Stimulated activated CD4-positive, alpha-beta T cell treated with anti-CD3 and anti-CD28 coated beads, Interleukin-1b, Interleukin-23, amount 100 ng/mL, for 4 hours (primary cell): ENCODE measurements at places on chromosomes 5 and 9.

DNA sequence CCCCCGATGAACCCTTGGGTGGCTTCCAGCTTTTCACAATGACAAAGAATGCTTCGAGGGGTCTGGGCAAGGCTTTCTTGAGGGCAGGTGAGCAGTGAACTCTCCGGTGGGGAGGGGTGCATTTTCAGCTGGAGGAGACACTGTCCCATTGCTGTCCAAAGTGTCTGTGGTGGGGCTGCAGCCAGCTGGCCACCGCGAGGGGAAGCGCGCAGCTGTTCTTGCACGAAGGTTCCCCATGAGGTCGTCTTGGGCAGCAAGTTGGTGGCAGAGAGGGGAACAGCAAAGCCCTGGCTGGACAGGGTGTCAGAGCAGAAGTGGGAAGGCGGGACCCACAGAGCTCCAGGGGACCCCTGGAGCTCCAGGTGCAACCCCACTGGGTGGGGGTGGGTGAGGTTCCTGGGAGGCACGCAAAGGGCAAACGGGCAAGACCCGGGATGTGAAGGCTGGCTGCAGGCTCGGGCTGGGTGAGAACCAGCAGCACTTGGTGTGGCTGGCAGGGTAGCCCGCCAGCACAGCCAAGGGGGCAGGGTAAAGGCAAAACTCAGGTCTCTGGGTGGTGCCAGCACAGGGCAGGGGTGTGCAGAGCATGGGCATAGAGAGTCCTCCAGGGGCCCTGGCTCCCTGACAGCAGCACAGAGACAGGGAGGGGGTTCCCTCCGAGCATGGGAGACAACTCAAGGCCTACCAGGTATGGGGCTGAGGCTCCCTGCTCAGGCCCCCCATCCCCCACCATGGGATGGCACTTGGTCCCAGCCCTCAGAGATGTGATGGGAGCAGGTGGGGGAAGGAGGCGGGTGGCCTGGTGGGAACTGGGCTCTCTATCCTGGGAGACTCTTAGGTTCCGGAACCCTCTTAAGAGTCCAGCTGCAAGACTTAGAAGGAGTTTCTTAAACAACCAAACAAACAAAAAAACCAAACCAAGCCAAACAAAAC, 26.6 kb downstream of the TSPAN17 start:
- no peak for DNase-seq

- no peak for DNase-seq
Observed at GRCh38 chr9:134896834-134897583, 16.4 kb downstream of the FCN2 start.

GRCh38 chr5:111252799-111253545, 28.8 kb downstream of the CAMK4 start:
- no peak for DNase-seq

DNA sequence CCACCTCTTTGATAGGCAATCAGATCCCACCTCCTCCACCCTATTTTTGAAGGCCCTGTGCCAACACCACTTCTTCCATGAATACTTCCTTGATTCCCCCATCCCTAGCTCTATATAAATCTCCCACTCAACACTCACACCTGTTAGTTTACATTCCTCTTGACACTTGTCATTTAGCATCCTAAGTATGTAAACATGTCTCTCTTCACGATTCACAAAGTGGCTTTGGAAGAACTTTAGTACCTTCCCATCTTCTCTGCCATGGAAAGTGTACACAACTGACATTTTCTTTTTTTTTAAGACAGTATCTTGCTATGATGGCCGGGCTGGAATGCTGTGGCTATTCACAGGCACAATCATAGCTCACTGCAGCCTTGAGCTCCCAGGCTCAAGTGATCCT, 1.5 kb upstream of the FXN start:
- DNase-seq = no peak

DNA sequence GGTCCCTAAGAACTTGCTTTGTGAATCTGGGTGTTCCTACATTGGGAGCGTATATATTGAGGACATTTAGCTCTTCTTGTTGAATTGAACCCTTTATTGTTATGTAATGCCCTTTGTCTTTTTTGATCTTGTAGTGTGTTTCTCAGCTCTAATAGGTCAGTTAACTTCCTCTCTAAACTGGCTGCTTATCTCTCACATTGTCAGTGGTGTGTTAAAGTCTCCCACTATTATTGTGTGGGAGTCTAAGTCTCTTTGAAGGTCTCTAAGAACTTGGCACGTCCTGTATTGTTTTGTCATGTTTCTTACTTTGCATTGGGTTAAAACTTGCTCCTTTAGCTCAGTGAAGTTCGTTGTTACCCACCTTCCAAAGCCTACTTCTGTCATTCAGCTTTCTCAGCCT, 36.2 kb downstream of the RIC1 start:
- DNase-seq = no peak

DNA sequence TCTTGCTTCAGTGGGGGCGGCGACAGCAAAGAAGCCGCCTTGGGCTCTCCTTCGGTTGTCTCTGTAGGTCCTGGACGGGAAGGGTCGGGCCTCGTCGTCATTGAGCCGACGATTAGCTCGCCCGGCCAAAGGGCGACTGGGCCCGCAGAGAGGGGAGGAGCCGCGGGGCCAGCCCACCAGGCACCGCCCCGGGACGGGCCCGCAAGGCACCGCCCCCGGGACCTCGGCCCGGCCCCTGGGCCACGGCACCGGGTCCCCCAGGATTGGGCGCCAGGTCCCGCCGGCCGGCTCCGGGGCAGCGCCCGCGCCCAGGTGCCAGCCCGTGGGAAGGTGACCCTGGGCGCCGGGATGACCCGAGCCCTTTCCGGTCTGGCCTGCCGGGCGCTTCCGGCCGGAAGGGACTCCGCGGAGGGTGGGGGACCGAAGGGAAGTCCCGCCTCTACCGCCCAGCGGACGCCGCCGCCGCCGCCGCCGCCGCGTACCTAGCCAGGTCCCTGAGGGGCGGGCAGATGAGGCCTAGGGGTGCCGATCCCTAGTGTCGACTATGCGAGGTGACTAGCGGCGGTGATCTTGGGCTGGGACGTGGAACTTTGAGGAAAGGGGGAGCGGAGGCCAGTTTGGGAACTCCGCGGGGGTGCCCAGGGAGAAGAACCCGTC, at the start of the genes GBA2 and RGP1:
TSS of gene GBA2 (minus strand) at position 371 of the 657 bp plus-strand sequence. CDS start 524 bp downstream, outside the sequence.
TSS of gene RGP1 (plus strand) at position 430 of the 657 bp plus-strand sequence. CDS start 469 bp downstream, outside the sequence.
- DNase-seq = no peak

DNA sequence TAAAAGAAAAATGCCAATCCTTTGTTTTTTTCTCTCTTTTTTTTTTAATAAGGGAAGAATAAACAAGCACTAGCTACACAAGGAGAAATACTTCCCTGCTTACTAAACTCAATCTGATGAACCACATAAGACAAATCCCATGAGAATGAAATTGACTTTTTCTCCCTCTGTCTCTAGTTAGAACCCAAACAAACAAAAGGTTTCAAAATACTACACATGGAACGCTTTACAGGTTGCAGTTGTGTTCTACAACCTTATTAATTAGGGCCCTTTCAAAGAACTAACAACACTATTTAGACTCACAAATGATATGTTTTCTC, 124.5 kb downstream of the PDE4D start:
- DNase-seq = no peak

- DNase-seq = no peak
Observed at GRCh38 chr5:134634227-134634626, 1.6 kb upstream of the SAR1B start.

DNA sequence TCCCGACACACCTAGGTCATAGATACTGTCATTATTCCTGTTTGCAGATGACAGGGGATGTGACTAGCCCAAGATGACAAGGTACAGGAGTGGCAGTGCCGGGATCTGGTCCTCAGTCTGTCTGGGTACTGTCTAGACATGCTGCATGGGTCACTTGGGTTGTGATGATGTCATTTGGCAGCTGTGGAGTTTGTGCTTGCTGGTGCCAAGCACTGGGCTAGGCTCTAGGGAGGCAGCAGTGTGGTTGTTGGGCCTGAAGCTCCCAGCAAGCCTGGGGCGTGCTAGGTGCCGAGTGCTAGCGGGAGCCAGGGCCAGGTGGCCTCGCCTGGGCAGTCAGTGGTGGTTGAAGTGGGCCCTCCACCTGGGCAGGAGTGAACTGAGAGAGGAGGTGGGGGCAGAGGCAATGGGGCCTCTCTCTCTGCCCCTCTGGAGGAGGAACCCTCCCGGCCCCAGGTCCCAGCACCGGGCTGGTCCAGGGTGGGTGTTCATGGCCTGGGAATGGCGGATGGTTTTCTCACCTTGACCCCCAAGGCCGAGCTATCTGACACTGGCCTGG, 8.8 kb upstream of the ASB6 start:
- no peak for DNase-seq

DNA sequence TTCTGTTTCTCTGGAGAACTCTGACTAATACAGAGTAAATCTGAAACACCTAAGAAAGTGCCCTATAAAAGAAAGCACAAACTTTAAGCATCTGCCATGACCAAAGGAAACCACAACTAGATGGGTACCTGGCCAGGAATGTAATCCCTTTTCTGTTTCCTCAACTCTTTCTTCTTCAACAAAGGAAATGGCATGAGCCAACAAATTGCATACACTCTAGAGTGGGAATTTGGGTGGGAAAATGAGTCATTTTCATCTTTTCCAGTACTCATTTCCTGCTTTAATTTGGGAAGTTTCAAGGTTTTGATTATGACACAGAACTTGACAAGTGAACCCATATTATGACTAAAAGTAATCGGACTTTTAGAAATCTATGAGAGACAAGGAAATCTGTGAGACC, 349.2 kb upstream of the RORB start:
- DNase-seq = no peak

- DNase-seq = no peak
Observed at GRCh38 chr5:131221888-131222287, 42.0 kb upstream of the CDC42SE2 start.

GRCh38 chr5:76406673-76407072, 3.6 kb downstream of the IQGAP2 start:
- no peak for DNase-seq

GRCh38 chr5:59893429-59894227, at the start of gene PDE4D:
PDE4D (minus strand) TSS chr5:59893726.
- DNase-seq = no peak

DNA sequence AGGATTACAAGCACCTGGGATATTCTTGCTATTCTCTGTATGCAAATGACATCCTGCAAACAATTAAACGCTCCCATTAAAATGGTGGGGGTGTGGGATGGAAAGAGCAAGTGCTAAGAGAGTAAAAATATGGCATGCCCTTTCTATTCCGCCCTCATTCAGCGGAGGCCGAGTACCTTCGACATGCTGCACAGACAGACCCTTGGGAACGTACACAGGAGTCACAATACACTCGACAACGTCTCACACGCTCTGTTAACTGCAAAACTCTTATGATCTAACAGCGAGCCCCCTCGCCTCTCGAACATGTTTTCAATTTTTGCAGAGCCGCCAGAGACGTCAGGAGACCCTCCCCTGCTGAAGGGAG, 322.2 kb downstream of the CEMIP2 start:
- no peak for DNase-seq

DNA sequence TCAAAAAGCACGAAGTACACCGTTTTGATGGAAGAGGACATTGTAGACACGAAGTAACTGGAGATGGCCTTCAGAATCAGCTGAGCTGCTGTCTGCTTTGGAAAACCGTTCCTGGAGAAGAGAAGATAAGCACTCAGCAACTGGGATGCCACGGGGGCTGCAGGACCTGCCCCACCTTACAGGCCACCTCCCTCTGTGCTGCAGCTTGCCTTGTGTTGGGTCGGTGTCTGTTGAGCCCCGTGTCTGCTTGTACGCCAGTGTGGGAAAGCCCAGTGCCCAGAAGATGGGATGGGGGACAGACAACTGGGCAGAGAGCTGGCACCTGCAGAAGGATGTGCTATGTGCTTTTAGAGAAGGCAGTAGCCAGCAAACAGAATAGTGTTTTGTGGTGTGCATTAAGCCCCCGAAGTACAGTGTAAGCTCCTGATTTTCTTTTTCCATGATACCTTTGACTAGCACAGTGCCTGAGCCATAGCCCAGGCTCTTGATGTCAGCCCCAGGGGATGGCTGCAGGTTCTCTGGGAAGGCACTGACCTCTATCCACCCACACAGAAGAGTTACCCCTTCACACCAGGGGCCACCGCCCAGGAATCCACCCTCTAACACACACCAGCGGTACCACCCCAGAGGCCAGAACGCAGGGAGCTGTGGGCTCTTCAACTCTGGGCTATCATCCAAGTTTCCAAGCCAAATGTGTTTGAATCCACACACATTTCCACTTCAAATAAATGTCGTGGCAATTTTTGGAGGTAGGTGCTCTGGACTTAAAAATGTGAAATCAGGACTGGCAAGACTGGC, 63.8 kb downstream of the MACROH2A1 start:
- no peak for DNase-seq

DNA sequence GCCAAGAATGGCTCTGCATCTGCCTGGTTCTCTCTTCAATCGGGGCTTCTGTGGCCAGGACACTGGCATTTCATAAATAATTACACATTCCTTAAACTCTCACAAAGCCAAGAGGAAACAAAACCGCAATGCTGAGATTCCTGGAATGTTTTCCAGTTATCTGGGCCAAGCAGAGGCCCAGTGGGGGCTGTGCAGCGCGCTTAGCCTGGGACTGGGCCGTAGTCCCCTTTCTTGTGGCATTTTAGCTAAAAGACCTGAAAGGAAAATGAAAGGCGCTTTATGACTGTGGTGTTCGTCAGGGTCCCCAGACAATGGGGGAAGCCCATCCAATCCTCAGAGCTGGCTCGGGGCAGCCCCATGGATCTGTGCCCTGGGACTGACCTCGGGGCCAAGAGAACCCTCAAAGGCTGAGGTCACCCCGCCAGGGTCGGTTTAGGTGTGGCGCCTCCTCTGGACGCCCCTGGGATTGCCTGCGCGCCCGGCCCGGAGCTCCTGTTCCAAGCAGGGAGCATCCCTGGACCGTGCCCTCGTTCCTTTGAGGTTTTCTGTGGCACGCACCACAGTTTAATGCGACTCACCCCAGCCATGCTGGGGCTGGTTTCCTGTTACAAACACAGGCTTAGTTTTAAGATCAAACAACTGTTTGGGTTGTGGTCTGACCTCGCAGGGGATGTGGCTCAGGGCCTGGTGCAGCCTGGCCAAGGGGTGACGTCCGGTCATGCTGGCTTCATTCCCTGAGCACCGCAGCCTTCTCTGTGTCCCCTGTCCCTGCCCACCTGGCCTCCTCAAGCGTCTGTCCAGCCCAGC, 51.5 kb upstream of the NKD2 start:
- DNase-seq = no peak

DNA sequence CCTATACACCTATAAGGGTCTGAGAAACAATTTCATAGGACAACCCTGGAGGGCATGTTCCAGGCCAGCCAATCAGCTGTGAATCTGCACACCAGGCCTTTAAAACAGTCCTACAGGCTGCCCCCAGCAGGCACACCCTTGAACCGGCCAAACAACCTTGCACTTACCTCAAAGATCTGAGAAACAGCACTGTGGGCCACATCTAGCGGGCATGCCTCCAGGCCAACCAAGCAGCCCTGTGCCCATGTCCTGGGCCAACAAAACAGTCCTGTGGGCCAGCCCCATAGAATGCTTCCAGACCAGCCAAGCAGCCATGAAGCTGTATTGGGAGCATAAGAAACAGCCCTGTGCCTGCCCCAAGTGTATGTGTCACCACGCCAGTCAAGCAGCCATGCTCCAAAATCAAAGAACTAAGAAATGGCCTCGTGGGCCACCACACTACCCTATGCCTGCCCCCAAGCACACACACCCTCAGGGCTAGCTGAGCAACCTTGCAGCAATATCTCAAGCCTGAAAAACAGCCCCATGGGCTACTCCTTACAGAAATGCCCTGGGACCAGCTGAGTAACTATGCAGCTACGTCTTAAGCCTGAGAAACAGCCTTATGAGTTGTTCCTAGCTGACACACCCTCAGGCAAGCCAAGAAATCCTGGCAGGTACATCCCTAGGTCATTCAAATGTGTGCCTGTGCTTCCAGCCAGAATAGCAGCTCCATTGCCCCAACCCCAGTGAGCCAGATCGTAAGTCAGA, 2243.8 kb upstream of the C9orf72 start:
- no peak for DNase-seq
